SW480 (cell line): ENCODE measurements at places on chromosomes 12 and 14.

DNA sequence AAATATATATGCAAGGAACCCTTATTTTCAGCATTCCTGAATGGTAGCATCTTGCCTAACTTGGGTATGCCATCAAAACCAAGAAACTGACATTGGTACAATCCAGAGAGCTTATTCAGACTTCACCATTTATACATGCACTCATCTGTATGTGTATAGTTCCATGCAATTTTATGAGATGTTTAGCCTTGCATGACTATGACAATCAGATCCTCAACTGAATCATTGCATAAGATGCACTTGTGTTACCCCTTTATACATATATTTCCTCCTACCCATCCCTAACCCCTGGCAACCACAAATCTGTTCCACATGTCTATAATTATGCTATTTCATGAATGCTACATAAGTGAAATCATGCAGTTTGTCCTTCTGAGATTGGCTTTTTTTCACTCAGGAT, 37.0 kb upstream of the PPFIBP1 start:
- DNase-seq: no peak

DNA sequence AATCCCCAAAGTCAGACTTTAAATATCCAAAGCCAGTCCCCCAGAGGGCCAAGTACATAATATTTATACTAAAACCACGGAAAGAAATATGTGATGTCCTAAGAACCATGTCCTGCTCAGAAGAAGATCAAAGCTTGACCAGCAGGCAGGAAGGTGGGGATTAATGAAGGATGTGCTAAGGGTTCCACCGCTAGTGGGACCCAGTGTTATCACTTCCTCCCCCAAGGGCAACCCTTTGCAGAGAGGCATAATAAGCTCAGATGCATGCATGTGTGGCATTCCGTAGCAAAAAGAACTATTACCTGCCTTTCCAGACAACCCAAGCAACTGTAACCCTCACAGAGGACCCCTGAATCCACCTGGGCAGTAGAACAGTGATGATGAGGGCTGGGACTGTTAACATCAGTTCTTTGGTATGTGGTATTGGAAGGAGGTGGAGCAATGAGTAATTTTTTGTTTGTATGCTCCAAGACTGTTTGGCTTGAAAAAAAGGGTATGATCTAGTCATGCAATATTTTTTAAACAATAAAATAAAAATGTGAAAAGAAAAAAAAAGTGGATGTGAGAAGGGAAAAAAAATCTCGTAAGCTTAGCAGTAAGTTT, 71.7 kb upstream of the ETV6 start:
- no peak for DNase-seq

- no peak for DNase-seq
Observed at GRCh38 chr12:7628381-7628961, 37.2 kb downstream of the APOBEC1 start.

- no peak for DNase-seq
Observed at GRCh38 chr12:130880411-130880885, 8.6 kb downstream of the RAN start.

GRCh38 chr12:47039756-47040155, 39.7 kb upstream of the PCED1B start:
- DNase-seq: no peak

GRCh38 chr12:7005311-7005710, 13.0 kb downstream of the LPCAT3 start:
- DNase-seq: no peak

DNA sequence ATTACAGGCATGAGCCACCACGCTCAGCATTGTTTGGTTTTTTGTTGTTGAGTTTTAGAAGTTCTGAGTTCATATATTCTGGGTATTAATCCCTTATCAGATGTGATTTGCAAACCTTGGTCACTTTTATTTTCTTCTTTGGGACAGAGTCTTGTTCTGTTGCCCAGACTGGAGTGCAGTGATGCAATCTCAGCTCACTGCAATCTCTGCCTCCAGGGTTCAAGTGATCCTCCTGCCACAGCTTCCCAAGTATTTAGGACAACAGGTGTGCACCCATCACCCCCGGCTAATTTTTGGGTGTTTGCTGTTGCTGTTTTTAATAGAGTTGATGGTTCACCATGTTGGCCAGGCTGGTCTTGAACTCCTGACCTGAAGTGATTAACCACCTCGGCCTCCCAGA, 11.8 kb downstream of the USP30 start:
- DNase-seq: no peak

- no peak for DNase-seq
Observed at GRCh38 chr14:65503771-65504170, 91.2 kb downstream of the FUT8 start.

- DNase-seq: peak; percentile 91
Observed at GRCh38 chr12:26744697-26745440, 88.1 kb downstream of the ITPR2 start.

GRCh38 chr14:92704036-92704804, 44.2 kb downstream of the LGMN start:
- DNase-seq: no peak

GRCh38 chr14:60515511-60516289, 6.8 kb downstream of the SIX6 start:
- DNase-seq: no peak

- no peak for DNase-seq
Observed at GRCh38 chr12:46435625-46436024, 63.1 kb upstream of the SLC38A2 start.

DNA sequence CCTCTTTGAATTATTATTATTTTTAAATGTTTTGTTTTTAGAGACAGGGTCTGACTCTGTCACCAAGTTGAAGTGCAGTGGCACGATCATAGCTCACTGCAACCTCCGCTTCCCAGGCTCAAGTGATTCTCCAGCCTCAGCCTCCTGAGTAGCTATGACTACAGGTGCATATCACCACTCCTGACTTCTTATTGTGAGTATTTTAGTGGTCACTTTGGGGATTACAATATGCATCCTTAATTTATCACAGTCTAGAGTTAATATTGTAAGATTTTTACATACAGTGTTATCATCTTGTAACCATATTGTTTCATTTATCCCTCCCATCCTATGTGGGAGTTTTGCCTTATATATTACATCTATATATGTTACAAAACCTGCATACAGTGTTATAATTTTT, 13.4 kb downstream of the FGF23 start:
- no peak for DNase-seq

- DNase-seq: no peak
Observed at GRCh38 chr12:22990501-22990900, 365.5 kb downstream of the ETNK1 start.

DNA sequence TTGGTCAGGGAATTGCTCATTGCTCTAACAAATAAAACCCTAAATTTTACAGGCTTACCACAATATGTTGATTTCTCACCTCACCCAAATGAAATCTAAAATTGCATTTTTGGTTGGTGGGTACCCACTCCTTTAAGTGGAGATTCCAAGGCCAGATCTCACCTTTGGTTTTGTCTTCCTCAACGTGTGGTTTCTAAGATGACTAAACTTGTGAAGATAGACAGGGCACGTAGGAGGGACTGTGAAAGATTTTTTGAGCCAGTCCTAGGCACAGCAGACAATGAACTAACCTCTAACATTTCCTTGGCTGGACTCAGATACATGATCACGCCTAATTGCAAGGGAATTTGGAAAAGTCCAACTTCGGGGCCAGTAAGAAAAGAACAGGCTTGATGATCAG, 1003.9 kb downstream of the FLRT2 start:
- no peak for DNase-seq

DNA sequence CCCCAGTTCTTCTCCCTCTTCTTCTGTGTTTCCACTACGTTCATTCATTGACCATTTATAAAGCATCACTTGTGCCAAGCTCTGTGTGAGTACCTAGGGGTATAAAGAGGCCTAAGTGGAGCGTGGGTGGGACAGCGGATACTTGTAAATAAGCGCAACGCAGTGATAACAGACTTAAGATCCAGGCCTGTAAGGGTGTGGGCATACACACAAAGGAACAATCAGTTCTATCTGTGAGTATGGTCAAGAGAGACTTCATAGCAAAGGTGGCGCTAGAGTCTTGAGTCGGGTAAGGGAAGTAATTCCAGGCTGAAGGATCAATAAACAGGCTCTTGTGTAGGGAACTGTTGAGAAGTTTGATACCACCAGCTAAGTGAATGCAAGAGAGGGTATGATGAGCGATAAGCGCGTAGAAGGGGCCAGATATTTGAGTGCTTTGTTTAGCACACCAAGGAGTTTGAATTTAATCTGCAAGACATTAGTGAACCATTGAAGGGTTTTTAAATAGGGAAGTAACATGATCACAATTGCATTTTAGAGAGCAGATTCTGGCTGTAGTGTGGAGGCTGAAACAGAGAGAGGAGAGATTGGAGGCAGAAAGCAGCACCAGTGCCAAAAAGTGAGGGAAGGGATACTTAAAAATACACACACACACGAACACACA, 1.0 kb upstream of the GXYLT1 start:
- no peak for DNase-seq

DNA sequence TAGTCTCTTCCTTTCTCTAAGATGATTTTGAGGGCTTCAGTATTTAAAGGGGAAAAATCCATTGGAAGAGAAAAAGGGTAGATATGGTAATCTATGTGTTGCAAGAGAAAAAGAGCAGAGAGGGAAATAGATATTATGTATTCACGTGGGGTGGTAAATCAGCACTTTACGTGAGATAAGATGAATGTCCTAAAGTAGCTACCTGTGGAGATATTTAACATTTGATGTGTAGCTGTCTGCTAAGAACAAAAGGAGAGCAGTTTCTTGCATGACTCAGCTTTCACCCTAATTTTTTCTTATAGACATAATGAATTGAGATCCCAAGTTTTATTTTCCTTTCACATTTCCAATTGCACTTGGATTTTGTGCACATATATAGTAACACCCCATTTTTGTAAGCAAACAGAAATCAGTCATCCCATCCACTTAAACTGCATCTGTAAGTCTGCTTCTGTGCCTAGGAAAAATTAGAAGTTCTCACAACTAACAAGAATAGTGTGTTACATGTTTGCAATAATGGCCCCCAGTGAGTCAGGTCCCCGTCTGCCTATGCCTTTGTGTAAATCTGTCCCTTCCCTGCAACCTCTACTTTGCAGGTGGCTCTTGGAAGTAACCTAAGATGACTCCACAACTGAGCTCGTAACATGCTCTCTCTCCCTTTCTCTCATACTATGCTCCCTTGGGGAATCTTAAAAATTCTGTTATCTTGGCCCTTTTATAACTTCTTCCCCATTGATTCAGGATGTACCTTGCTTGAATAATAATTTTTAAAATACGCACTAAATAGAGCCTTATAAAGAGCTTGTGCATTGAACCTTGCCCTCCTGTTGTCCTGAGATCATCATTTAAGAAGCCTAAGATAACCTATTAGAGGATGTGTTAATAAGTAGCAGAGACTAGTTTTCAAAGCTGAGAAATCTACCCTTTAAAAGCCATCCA, 3.7 kb downstream of the TMTC3 start:
- DNase-seq: no peak

DNA sequence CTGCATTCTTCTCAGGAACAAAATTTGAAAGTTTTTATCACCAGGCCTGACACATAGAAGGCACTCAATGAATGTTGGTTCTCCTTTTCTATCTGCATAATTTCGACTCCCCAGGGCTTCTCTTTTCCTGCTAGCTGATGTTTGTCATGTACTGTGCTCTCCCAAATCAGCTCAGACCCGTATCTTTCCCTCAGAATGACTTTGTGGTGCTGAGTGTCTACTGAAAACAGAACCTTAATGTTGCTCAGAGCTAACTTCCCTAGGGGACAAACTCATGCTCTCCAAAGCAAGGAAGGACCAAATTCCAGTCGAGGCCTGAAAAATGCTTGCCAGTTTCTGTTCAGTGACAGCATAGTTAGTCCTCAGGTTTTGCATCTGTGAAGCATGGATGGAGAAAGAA, 1.9 kb downstream of the ARHGDIB start:
- DNase-seq: no peak

DNA sequence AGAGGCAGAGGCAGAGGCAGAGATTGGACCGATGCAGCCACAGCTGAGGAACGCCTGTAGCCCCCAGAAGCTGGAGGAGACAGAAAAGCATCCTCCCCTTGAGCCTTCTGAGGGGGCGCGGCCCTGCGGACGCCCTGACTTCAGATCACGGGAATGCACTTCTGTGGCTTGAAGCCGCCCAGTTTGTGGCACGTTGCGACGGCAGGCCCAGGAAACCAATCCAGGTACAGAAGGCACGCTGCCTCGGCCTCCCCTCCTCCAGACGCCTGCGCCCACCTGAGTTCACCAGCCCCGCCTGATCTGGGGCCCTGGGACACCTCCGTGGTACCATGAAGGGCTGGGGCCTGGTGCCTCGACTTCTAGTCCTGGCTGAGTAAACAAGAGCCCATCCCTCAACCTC, 82.0 kb downstream of the NCOR2 start:
- DNase-seq: no peak

- DNase-seq: no peak
Observed at GRCh38 chr12:126706300-126706699, 1560.7 kb upstream of the TMEM132C start.

GRCh38 chr14:92886337-92886736, 36.6 kb upstream of the CHGA start:
- no peak for DNase-seq

DNA sequence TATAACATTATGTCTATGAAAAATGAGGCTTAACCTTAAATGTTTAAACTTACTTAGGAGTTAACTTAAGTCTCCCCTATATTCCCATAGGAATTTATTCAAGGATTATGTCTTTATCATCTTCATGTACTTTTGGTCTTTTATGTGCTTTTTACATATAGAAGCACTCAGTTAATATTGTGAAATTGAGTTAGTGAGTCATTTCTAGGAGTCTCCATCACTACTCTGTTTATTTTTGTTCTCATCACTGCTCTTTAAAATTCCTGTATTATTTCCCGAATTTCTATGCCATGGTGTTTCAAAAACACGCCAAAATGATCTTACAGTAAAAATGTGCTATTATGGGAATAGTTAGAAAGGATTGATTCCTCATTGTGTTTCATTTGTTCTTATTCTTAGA, 31.6 kb downstream of the TBC1D15 start:
- no peak for DNase-seq

DNA sequence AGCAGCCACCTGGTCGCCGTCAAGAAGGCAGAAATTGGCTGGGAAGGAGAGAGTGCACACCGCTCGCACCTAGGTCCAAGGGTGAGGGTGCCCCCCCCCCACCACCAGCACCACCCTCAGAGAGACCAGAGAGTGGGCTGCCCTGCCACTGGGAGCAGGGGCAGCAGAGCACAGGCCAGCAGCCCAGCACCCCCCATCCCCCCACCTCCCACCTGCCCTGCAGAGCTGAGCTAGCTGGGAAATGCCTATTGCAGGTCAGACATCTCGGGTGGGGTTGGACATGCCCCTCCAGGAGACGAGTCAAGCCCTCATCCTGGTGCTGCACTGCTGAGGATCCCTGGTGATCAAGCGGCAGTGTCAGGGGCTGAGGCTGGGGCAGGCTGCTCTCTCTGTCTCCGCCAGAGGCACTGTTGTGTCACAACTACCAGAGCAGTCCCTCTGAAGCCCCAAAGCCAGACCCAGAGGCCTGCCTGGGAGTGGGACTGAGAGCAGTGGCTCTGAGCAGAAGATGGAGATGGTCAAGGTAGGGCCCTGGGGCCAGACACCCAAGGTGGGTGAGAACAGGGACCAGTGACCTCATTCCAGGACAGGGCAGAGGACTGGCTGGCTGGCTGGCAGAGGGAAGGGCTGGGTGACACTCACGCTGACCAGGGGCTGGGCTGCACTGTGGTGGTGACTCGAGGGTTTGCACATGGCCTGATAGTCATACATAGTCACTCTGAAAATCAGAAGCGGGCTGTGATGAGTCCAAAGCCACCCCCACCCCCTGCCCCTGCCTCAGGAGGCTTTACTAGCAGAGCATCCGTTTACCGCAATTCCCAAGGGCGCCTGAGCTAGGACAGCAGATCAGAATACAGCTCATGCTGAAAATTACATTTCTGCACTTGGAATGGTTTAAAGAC, 19.7 kb upstream of the LRTM2 start:
- no peak for DNase-seq
